ENCODE measurements at places on chromosomes 7 and 10.

GRCh38 chr7:77265666-77266065 lies 66.0 kb upstream of the FGL2 start:
- no peak for DNase-seq

- DNase-seq: no peak
Observed at GRCh38 chr10:10730471-10731043, 287.1 kb upstream of the CELF2 start.

- DNase-seq: no peak
Observed at GRCh38 chr7:39651265-39651664, 27.9 kb downstream of the RALA start.

- no peak for DNase-seq
Observed at GRCh38 chr10:95697429-95697828, 3.7 kb upstream of the TCTN3 start.

DNA sequence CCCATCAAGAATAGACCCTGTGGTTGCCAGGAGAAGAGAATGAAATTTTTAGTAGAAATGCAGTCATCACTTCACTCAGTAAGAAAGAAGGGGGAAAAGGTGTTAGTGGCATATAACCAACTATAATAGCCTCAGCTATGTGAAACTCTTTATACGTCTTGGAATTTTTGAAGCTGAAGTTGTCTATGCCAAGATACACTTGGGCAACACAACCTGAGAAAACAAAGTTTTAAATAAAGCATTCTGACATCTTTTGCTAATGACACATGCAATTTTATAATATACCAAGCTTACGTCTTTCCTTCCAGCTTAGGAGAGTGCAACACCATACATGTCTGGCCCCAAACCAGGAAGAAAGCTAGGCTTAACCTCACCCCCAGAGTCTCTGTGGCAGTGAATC lies 40.8 kb upstream of the ZNF438 start:
- no peak for DNase-seq

DNA sequence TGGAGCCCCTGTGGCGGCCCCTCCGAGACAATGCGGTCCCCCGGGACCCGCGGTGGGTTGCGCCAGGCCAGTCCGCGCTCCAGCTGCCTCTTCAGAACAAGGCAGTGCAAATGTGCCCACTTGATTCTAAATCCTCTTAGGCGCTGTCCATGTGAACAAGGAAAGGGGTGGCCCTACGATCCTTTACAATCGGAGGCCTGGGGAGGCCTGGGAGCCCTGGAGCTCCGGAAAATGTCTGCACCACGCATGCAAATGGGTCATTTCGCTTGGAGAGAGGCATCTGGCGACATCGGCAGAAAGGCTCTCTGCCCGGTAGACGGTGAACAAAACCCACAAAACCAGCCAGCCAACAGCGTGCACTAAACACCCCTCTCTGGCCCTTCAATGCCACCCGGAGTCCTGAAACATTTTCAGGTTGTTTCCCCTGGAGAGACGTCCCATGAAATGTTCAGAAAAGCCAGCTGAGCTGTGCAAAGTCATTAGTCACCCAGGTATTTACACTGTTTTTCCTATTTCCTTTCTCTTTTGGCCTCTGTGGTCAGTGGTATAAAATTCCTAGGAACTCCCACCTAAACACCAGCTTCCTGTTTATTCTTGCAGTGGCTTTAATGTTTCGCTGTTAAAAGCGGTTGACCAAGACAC lies 102.8 kb upstream of the ZNF438 start:
- peak; percentile 29 for DNase-seq

GRCh38 chr7:7156663-7157062 lies 25.7 kb upstream of the C1GALT1 start:
- DNase-seq: no peak

DNA sequence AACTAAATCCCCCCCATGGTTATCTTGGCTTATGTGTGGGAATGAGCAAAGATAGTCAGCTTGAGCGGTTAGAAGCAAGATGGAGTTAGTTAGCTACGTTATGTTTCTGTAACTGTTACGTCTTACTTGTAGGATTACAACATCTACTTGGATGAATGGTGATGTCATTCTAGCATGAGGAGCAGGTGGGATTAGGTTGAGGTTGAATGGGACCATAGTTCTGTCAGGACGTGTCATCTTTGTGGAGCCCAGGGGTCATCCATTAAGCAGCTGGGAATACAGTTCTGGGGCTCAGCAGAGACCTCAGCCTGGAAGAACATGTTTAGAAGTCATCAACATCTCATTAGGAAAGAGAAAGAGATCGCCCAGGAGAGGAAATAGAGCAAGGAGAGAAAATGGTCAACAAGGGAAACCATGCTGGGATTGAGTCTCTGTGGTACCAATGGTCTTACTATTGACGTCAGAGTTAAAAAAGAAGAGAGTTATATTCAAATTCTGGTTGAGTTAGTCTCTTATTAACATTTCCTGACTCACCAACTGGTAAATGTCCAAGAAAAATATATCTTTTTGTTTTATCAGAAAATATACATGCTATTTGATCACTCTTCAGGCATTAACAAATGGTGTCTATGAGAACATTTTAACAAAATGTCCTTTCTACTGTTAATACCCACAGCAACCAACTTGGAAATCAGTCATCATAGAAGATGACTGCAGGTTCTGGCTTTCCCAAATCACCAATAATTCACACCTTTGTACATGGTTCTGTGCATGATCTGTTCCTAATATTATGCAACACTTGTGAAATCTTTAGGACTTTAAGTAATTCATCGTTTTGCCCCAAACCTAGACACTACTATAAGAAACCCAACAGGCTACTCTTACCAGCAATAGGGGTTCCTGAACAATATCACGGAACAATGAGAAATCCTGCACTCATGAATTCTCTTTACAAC lies 96.9 kb downstream of the KIAA1217 start:
- DNase-seq: no peak

GRCh38 chr10:120221873-120222485 lies 235.0 kb upstream of the PLPP4 start:
- peak; percentile 44 for DNase-seq

Measured in testis (tissue), 5 donors.